Adrenal gland (tissue), 19 donors: ENCODE measurements at places on chromosomes 4 and X. TPM values are rescaled to one million over a fixed set of nuclear protein-coding genes. Genes with fewer than 3 reads are reported as not detected.
A peak's percentile ranks its signal among the peaks of the same experiment; 100 is the strongest.

GUCY1A1 gene
- polyA plus RNA-seq, result 10.8 TPM

ENAM gene
- polyA plus RNA-seq, result not detected

POLN gene
- polyA plus RNA-seq, result 6.3 TPM

DNA sequence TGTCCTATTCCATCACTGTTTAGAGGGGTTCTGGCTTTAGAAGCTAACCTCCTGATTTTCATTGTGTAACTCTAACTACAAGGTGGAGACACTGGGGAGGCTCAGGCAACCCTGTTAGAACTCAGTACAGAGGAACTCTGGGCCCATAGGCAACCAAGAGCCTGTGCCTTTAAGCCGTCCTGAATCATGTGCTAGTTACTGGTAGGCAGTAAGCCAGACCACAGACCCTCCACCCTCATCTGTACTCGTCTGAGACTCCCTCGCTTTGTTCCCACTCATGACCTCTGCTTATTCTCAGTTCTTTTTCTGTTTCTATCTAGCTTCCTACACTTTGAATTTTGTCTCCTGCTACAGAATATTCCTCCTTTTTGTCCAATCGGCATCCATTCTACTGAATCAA, 31.4 kb downstream of the TBC1D1 start:
- no peaks in the 10 kb centered on the region for H3K27me3 ChIP-seq
- no peak for DNase-seq
- H3K27ac ChIP-seq, result no peak overlapping the region
- no peaks in the 10 kb centered on the region for H3K36me3 ChIP-seq
- H3K4me3 ChIP-seq, result no peak overlapping the region

DNA sequence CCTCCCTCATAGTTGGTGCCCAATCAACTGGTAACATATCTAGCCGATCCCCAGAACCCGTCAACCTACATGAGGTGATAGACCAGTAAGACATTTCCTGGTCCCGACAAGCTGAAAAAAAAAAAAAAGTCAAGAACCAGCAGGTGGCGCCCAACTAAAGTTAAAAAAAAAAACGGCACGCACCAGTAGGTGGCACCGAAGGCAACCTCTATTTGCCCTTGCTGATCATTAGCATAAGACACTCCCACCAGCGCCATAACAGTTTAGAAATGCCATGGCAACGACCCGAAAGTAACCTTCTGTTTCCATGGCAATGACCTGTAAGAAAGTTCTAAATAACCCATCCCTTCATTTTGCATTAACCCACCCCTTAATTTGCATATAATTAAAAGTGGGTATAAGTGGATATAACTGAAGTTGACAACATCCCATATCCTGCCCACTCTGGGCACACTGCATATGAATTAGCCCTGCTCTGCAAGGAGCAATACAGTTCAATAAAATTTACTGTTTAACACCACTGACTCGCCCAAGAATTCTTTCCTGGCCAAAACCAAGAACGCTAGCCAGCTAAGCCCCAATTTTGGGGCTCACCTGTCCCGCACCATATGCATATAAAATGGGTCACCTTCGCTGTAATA, 83.9 kb upstream of the SPANXB1 start:
- no peaks in the 10 kb centered on the region for H3K36me3 ChIP-seq
- H3K4me3 ChIP-seq, result no peak overlapping the region
- no peaks in the 10 kb centered on the region for H3K4me1 ChIP-seq
- DNase-seq, result peak; percentile 23
- H3K27ac ChIP-seq, result no peak overlapping the region
- H3K27me3 ChIP-seq, result no peaks in the 10 kb centered on the region

DNA sequence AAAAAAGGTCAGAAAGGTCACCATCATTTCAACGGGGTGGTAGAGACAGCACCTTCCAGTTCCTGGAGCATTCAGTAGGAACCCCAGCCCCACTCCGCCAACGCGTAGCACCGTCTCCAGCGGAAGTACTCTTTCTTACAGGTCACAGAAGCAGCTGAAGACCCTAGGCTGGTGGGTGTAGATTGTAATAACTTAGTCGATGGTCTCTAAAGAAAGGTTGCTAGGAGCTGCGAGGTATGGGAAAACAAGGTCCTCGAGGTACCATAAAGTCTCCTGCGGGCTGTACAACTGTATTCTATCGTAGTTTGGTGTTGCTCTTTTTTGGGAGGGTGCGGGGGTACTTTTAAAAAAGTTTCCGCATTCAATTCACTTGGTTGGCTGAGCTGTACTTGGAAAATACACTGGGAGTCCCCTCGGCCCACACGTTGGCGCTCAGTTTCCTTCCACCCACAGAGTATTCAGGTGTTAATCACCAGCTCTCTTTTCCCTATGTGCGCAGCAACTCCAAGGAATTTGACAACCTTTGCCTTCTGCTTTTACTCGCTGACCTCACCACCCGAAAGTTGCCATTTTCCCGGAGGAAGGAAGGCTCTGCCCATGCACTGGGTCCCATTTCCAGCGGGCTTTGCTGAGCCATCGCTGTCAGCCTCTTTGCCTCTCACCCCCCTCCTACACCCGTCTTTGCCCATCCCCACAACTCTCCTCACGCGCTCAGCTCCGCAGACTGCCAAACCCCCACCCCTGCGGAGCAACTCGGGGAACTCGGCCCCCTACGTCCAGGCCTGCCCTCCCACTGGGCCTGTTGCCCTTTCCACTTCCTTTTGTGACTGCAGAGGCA, 4.8 kb upstream of the SOX3 start:
- no peak overlapping the region for H3K4me3 ChIP-seq
- H3K36me3 ChIP-seq, result no peaks in the 10 kb centered on the region
- DNase-seq, result no peak

- no peaks in the 10 kb centered on the region for H3K4me1 ChIP-seq
- no peak overlapping the region for H3K4me3 ChIP-seq
- no peaks in the 10 kb centered on the region for H3K36me3 ChIP-seq
- H3K27me3 ChIP-seq, result no peaks in the 10 kb centered on the region
- no peak for DNase-seq
- H3K27ac ChIP-seq, result no peak overlapping the region
Observed at GRCh38 chrX:3462166-3462508, 115.7 kb upstream of the MXRA5 start.

DNA sequence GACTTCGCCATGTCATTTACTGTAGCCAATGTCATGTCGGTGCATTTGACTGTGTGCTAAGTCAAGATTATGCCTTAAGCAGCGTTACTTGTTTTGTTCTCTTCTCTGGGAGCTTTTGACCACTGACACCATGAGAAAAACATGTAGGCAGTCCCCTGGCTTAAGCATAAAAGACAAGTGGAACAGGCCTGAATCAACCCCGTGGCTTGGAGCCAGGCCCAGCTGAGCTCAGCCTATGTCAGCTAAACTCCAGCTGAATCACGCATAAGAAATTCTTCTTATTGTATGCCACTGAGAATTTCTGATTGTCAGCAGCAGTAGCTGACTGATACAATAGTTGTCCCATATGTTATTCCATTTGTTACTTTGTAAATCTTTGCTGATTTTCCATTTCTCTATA, 261.9 kb downstream of the CBLL2 start:
- H3K36me3 ChIP-seq, result no peaks in the 10 kb centered on the region
- DNase-seq, result no peak
- no peak overlapping the region for H3K4me3 ChIP-seq
- H3K4me1 ChIP-seq, result no peaks in the 10 kb centered on the region
- no peaks in the 10 kb centered on the region for H3K27me3 ChIP-seq

- H3K27ac ChIP-seq, result no peak overlapping the region
- H3K36me3 ChIP-seq, result no peaks in the 10 kb centered on the region
- H3K27me3 ChIP-seq, result no peaks in the 10 kb centered on the region
- H3K4me3 ChIP-seq, result no peak overlapping the region
- no peaks in the 10 kb centered on the region for H3K4me1 ChIP-seq
- DNase-seq, result no peak
Observed at GRCh38 chrX:108558217-108558616, 118.6 kb downstream of the COL4A5 start.
